Effector CD4-positive, alpha-beta T cell (primary cell): ENCODE measurements at places on chromosomes 2 and 18.

DNA sequence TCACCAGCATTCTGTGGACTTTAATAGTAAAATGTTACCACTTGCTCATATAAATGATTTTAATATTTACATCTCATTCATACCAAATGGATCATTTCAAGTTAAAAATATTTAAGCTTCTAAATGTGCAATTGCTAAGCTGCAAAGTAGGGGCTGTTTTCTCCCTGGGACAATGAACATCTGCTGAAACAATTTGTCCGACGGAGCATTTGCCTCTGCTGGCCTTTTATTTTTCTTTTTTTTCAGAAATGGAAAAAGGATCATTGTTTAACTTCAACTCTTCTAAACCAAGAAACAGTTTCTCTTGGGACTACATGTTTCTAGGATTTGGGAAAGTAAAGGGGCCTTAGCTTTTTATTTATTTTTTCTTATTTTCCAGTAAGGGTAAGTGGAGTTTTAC is 43.8 kb upstream of the ITPRID2 start:
- no peak for DNase-seq

GRCh38 chr2:229154381-229154780 is 116.7 kb downstream of the PID1 start:
- no peak for DNase-seq

DNA sequence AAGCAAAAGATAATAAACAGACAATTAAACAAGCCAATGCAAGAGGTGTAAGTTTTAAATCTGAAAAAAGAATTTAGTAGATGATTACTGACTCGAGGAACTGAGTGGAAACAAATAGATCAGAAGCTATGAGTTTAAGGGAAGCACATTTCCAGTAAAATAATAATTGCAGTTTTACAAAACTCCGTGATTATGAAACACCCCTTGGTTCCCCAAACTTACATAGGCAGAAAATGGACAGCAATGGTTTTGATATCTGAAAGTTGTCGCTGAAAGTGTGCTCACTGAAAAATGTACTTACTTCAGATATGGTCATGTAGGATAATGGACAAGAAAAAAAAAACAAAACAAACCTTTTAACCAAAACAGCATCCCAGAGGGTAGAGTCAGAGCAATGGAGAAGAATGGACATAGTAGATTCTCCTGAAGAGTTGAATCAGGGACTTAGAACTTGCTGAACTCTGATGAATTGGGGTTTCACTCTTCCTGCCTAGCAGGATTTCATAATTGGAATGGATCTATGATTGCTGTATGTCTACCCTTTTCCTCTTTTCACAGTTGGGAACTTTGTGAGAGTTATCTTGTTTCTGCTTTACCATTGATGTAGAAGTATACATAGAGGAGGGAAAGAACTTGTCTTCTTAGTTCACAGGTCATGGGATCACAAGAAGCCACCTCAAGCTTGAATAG is 305.6 kb upstream of the ZEB2 start:
- DNase-seq: no peak

DNA sequence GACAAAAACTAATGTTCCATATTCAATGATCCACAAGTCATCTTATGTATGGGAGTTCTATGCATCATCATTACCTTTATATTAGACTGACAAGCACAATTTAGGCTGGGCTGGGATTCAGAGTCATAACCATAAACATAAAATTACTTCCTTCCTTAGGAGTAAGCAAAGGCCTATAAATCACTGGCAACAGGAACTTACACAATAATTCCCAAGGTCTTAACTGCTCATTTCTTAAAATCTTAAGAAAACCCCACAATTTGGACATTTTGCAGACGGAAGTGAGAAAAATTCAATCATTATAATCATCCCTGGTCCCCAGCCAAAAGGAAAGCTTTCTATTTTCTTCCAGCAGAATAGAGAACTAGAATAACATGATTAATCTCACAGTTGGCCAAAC is 232.3 kb downstream of the DYM start:
- DNase-seq: no peak
